ENCODE measurements at places on chromosomes 12 and 14. TPM values are rescaled to one million over a fixed set of nuclear protein-coding genes. Genes with fewer than 3 reads are reported as not detected.

DNA sequence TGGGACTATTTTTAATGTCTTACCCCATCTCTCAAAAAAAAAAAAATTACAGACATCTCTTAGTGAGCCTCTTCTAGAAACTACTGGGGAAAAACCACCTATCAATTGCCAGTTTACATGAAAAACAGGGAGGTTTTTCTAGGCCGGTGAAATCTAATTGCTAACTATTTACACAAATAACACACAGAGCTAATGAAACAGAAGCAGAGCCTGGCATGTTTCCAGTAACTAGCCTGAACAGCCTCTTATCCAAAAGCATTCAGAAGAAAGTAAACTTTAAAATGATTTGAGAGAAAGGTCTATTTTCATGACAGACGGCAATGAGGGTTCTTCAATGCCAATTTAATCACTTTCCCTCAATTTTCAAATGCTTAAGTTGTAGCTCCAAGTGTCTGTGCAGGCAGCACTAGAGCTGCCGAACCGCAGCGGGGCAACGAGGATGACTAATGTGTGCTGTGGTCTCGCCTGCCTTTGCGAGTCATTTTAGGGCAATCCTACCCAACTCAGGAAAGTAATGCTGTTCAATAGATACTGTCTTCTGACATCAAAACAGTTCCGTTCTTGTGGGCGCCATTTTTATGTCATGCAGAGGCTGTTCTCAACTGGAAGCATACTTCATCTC, 84.6 kb downstream of the SETD3 start:
- peak; percentile 82 for DNase-seq

GRCh38 chr12:77686760-77687159, 143.9 kb upstream of the NAV3 start:
- peak; percentile 25 for DNase-seq

DNA sequence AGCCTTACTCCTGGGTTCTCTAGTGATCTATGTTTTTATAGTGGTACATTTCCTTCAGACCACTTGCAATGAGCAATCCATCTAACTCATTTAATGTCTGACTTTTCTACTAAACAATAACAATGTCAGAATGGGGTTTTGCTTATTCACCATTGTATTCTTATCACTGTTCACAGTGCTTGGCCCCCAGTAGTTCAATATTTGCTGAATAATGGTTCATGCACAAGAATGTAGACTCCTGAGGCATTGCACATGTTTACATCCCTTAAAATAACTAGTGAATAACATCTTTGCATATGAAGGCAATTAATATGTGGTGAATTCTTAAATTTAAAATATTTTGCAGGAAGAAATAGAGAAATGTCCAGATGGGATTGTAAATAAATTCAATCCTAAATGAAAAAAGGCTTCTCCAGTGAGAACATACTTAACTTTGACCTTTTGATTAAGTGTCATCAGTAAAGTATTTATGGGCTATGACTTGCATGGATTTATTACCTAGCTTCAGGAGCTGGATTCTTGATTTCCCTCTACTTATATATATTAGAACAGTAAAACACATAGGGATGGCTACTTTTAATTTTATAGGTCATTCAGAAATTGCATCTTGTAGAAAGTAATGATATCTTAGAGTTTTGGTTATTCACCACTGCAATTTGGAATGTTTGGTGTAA, 3.4 kb downstream of the CCER1 start:
- DNase-seq: no peak

GRCh38 chr12:126830778-126831680, 1435.9 kb upstream of the TMEM132C start:
- no peak for DNase-seq

- no peak for DNase-seq
These were observed 98.8 kb downstream of the AKAP6 start for GRCh38 chr14:32427726-32428528.

- DNase-seq: peak; percentile 70
These were observed 12.5 kb downstream of the PCNX1 start for GRCh38 chr14:70919774-70920173.

DDX47 gene
- total RNA-seq: 125 TPM

DNA sequence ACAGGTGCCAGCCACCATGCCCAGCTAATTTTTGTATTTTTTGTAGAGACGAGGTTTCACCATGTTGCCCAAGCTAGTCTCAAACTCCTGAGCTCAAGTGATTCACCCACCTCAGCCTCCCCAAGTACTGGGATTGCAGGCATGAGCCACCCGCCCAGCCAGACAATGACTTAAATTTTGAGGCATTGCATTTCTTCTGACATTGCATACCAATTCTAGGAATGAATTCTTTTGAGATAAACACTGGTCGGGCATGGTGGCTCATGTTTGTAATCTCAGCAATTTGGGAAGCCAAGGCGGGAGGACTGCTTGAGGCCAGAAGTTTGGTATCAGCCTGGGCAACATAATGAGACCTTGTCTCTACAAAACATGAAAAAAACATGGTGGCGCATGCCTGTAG, 2.5 kb upstream of the CELA1 start:
- peak; percentile 60 for DNase-seq

- no peak for DNase-seq
These were observed 35.9 kb downstream of the CD9 start for GRCh38 chr12:6235906-6236640.

DNA sequence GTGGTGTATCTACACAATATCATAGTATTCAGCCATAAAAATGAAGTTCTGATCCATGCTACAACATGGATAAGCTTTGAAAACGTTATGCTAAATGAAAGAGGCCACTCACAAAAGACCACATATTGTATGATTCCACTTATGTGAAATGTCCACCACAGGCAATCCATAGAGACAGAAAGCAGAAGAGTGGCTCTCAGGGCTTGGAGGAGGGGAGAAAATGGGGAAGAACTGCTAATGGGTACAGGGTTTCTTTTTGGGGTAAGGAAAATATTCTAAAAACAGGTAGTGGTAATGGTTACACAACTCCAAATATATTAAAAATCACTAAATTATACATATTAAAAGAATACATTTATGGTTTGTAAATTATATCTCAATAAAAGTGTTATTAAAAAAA, 16.5 kb downstream of the SCNN1A start:
- DNase-seq: no peak

DNA sequence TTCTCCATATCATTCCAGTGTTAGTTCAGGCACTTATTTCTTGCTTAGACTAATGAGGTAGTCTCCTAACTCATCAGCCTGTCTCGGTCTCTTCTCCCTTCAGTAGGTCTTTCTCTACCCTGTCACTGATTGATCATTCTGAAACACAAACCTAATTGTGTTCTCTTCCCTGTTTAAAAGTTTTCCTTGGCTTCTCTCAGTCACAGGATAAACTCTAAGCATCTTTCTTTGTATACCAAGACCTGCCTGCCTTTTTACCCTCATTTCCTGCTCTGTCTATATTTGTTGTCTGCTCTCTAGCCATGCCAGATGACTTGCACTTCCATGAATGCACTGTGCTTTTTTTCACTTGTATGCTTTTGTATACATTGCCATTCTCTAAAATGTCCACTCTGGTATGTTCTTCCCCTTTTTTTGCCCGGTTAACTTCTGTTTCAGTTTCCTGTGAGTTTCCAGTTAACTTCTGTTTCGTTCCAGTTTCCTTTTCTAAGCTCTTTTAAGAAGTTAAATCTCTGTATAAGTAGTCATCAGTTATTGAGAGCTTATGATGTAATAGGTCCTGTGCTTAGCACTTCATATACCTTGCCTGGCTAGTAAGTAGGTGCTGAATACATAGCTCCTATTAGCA, 12.8 kb downstream of the DIP2B start:
- DNase-seq: peak; percentile 42

DNA sequence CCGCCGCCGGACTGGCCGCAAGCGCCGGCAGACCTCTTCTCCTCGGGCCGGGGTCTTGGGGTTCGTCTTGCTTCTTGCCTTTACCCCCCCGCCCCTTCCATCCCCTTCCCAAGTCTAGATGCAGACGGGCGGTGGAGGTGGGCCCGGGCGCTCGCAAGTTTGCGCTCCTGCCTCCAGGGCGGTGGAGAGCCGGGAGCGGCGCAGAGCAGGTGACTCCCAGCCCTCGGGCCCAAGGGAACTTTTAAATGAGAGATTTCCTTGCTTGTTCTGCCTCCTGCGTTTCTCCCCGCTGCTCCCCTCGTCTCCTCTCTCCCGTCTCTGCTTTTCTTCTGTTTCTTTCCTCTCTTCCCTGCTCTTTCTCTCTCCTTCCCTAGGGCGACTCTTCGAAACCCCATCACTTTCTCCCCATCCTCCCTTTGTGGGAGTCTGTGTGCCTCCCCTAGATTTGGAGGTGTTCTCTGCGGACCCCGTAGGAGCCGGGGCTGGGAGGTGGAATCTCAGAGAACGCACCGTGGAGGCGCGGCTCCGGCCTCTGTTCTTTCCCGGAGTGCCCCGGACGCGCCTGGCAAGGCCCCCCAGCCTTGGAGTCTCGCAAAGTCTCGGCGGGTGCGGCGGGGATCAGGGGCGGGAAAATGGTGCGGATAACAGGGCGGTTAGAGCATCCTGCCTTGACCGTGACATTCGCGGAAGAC, 114.7 kb upstream of the MYL2 start:
- DNase-seq: no peak

DNA sequence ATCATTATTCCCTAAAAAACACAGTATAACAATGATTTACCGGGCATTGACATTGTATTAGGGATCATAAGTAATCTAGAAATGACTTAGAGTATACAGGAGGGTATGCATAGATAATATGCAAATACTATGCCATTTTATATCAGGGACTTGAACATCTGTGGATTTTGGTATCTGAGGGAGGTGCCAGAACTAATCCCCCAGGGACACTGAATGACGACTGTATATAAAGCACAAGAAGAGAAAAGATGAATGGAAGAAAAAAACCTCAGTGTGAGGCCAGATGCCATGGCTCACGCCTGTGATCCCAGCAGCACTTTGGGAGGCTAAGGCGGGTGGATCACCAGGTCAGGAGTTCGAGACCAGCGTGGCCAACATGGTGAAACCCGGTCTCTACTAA, 25.5 kb upstream of the COX6A1 start:
- DNase-seq: no peak

SLC5A8 gene
- 0.05 TPM for total RNA-seq

GRCh38 chr12:116803013-116803736, 65.1 kb downstream of the RNFT2 start:
- DNase-seq: no peak

GRCh38 chr12:92070864-92071445, 74.7 kb downstream of the BTG1 start:
- DNase-seq: peak; percentile 39

DNA sequence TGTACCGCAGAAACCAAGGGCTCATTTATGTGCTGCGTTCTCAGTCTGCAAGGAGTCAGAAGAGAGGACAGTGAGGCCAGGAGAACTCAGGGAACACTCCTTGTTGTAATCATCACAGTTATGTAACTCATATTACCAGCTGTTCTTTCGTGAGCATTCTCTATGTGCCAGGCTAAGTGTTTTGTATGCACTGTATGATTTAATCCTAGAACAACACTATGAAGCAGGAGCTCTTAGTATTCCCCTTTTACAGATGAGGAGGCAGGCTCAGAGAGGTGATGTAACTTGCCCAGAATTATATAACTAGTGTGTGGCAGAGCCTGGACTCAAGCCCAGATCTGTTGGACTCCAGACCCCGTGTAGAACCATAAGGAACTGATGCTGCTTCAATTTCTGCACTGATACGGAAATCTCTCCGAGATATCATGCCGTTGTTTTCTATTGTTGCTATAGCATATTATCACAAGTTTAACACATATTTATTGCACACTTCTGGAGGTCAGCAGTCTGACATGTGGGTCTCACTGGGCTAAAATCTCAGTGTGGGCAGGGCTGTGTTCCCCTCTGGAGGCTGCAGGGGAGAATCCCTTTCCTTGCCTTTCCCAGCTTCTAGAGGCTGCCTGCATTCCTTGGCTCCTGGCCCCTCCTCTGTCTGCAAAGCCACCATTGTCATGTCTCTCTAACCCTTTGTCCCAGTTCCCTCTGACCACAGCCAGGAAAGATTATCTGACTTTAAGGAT, 16.3 kb upstream of the CD9 start:
- DNase-seq: peak; percentile 31

All from M059J (cell line).